ENCODE measurements at places on chromosomes 5 and 9.
A peak's percentile ranks its signal among the peaks of the same experiment; 100 is the strongest.

DNA sequence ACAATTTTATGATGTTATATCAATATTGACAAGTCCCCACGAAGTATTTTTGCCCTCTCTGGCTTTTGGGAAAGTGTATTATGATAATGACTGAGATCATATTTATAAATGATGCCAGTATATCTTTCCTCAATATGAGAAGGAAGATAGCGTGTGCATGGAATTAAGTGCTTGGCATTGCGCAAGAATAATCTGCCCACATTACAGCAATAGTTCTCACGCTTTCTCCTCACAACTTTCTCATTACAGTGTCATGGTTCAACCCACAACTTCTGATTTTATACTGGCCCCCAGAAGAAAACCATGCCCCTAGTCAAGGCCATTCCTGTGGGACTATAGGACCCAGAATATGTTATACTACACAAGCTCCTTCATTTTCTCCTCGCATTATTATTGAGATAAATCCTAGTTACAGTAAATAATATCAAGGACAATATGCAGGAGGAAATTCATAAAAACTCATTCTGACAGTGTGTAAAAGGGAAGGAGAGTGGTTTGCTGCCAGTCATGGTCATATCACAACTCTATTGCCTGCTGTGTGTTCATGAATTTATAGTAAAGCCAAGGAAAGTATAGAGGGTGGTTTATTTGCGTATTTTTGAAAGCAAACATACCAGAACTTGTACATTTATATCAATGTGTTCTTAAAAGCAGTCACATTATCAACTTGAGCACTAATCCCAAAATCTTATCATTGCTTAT is 114.1 kb downstream of the PIK3R1 start:
- no peak for DNase-seq

- DNase-seq: no peak
Measured at GRCh38 chr9:38677660-38678303, 42.2 kb downstream of the FAM240B start.

- no peak for DNase-seq
Measured at GRCh38 chr5:169838688-169839087, 141.6 kb downstream of the INSYN2B start.

DNA sequence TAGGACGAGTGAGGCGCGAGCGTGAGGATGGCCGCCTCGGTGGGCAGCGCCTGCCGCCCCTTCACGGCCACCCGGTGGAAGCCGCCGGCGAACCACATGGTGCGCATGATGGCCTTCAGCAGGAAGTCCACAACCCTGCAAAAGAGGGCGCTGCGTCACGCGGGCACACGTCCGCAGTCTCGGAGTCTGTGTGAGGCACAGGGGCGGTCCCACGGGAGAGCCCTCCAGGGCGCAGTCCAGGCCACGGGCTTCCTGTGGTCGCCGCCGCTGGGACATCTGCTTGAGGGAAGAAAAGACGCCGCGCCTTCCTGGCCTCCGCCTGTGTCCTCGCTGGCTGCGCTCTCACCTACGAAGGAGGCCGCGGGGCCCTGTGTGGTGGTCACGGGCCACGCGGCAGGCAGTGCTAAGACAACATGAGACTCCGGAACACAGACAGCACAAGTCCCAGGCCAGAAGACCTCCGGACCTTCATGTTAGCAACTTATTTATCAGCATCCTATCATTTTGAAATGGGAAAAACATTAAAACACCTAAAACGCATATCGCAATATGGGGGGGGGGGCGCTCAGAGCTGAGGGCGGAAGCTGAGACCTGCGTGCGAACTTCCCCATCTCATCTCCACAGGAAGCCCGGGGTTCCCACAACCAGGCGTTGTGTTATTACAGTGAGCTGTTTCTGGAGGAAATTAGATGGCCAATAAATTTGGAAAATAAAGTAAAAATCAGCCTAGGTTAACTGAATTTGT is 28.8 kb downstream of the LPCAT1 start:
- no peak for DNase-seq

DNA sequence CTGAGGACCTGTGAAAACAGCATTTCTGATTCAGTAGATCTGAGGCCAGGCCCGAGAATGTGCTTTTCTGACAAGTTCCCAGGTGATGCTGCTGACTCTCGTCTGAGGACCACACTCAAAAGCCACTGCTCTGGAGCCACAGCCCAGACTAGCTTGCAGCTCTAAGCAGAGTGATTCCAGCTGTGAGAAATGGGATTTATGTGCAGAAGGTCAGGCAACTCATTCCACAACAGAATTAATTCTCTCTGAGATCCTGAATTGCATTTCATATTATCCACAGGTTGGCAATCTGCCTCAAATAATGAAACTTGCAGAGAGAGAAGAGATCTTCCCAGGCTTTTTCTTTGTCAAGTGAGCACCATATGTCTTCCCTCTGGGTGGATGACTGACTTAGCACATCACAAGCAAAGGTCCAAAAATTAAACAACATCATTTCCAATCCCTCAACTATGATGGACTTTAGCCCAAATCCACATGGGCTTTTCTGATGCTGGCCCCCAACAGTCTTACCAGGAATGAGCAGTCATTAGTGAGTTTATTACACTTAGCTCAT is 140.2 kb downstream of the ALDH1A1 start:
- DNase-seq: peak; percentile 8

DNA sequence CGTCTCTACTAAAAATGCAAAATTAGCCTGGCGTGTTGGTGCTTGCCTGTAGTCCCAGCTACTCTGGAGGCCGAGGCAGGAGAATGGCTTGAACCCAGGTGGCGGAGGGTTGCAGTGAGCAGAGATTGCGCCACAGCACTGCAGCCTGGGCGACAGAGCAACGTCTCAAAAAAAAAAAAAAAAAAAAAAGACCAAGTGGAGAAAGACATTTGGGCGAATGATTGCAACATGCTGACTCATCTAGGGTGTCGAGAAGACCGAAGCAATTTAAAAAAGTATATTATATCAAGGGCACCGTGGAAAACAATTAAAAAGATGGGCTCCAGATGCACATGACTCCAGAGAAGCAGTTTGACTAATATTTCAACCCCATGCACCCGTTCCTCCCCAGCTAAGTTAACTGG is 9.2 kb downstream of the KLF4 start:
- no peak for DNase-seq

GRCh38 chr9:134902936-134903335 is 14.8 kb downstream of the FCN1 start:
- no peak for DNase-seq

DNA sequence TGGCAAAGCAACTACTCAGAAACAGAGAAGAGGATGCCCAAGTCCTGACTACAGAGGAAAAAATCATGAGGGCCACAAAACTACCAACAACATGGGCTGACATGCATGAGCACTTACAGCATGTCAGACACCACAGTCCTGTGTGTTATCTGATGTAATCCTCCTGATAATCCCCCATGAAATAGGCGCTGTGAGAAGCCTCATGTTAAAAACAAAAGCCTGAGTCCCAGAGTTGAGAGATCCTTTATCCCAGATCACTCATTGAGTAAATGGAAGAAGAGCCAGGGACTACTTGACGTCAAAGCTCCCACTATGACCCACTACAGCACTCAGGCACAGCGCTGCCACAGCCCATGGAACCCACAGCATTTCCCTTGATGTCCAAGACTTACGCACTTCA is 7.2 kb upstream of the SPOCK1 start:
- DNase-seq: no peak

- DNase-seq: peak; percentile 31
Measured at GRCh38 chr5:76607353-76607871, 15.8 kb downstream of the F2RL2 start.

DNA sequence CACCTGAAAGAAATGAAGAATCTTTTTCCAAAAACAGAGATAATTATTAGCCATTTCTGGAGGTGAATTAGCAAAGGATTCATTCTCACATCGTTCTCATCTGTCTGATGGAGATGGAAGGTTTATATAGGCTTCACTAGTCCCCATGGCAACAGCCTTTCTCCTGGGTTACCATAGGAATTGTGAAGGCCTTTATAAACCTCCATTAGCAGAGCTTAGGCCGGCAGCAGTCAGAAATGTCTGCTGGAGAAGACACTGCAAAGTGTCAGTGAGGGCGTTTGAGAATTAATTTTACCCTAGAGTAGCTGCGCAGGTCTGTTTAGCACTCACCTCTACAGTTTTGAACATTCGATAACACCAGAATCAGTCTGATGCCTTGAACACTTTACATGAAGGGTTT is 290.4 kb upstream of the NR4A3 start:
- no peak for DNase-seq

DNA sequence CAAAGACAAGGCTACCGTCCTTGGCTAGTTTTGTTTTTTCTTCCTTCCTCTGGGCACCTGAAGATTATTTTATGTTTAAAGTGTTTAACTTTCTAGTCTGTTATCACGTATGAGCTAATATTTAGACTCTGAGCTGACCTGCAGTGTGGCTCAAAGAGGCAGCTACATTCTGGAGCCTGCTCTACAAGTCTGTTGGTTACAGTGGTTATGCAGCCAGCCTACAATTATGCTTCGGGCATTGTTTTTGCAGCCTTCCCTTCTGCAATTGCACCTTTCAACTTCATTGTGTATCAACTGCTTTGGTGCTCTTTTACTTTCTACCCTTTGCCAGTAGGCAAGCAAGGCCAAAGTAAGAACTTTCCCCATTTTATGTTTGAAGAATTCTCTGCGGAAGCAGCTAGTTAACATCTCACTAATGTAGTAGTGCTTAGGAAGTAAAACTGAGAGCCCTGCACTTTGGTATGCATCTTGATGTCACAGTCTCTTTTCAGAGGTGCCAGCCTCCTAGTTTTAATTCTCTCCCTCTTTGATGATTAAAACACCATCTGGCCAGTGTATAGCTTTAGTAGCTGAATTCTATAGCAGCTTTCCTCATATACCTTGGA is 322.1 kb downstream of the FAM170A start:
- no peak for DNase-seq

DNA sequence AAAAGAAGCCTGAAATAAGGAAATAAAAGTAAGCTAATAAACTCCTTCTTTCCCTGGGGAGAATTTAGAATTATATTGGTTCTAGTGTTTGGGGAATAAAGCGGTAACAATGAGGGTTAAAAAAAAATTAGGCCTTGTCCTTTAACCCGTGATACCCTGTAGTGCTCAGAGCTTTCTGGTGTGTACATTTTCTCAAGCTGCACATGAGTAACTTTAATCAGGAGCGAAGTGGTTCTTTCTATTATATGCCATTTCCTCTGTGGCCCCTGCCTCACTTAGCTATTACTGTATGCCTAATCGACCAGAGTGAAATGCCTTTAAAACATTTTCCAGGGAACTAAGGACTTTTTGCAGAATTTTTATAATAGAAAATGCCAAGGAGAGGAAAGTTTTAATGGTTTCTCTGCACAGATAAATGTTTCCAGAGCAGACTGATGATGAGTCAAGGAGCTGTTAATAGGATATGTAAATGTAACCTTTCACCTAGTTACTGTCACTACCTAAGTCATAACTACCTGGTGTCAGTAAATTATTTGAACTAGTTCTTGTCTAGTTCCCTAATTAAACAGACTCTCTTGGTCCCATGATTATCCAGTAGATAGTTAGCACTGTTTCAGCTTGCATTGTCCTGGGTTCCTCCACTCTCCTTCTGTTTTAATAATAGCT is 7.6 kb downstream of the PAM start:
- DNase-seq: no peak
